ENCODE measurements at places on chromosomes 4 and X.
A peak's percentile ranks its signal among the peaks of the same experiment; 100 is the strongest.

- DNase-seq = no peak
These were observed 170.2 kb downstream of the CBR4 start for GRCh38 chr4:168839758-168840391.

DNA sequence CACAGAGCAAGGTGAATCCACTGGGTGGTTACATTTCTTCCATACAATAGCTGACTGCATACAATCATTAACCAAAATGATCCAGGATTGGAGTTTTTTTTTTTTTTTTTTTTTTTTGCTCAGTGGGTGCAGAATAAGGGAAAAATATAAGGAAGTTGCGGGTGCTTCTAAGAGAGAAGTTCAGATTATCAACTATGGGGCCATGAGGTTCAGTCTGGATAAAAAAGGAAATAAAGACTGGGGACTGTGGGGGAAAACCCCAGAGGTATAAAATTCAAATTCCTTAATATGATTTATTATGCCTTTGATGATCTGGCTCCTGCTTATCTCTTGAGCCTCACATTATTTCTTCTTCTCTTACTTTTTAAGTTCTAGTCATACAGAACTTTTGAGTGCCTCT lies 5.9 kb upstream of the EIF1AX start:
- no peak for DNase-seq

DNA sequence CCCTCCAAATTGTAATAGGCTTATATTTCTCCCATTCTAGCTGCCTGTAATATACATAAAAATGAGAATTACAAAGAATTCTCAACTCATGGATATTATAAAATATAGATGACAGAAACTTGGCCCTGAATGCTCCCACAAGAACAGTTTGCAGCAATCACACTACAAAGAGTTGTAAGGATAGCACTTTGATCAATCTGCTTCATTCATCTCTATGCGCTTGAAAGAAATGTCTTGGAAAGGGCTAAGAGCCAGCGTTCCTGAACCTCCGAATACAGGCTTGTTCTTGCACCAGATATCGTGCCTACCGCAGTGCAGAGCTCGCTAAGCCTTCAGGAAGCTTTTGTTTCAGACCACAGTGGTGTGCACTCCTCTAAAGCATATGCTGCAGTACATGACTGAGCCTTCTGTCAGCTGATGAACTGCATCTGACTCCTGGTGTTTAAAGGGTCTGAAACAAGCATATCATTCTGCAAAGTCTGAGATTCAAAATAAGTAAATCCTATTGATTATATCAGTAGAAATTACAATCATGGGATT lies 417.6 kb upstream of the ZFP42 start:
- no peak for DNase-seq

DNA sequence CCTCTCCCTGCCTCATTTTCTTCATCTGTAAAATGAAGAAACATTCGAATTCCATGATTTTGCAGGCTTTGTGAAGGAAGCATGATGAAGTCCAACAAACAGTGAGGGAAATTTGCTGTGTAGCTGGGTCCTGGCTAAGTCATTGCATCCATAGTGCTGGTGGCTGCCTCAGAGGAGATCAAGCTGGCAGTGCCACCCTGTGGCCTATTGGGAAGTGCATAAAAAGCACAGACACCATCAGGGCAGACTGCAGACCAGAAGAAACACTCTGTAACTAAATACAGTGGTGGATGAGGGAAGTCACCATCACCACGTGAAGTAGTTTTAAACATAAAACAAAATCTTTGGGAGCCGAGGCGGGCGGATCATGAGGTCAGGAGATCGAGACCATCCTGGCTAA lies 40.7 kb upstream of the DDX3X start:
- no peak for DNase-seq

DNA sequence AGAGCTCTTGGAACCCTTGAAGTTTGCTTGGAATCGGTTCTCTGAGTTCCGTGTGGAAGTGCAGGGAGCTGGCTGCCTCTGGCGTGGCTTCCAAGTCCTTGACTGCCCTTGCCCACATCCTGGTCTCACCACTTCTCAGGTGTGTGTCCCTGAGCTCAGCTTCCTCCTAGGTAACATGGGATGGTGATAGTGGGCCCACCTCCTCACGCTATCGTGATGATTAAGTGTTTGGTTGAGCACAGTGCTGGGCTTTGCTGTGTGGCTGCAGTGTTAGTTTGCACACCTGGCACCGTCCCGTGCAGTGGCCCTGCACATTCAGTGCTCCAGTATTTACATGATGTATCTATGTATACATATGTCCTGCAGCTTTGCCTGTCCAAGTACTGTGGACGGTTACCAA lies 81.5 kb downstream of the CLDN34 start:
- DNase-seq = no peak

GRCh38 chr4:95431678-95432077 lies 117.1 kb downstream of the UNC5C start:
- DNase-seq = no peak

GRCh38 chr4:78661921-78662521 lies 110.5 kb downstream of the ANXA3 start:
- DNase-seq = no peak

- no peak for DNase-seq
These were observed 29.2 kb downstream of the MSN start for GRCh38 chrX:65696613-65697012.

DNA sequence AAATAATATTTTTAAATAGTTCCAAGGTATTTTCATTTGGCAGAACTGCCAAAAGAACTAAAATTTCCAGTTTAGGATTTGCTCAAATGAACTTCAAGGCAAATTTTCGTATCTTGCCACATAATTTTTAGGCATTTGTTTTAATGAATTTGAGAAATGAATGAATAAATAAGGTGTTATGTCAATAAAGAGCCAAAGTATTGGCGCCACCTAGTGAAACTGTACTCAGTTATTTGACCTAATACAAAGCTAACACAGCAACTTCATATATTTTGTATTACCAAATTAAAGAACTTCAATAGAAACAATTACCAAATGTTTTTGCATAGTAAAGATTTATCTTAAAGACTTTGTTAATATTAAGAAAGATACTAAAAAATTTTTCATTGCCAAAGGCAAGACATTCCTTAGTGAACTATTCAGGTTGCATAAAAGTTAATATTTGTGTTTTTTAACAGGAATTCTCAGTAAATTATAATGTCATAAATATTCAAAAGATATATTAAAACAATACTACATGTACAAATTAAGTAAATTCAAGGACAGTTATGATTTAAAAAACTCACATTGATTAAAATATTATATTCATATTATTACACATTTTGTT lies 50.3 kb downstream of the STPG2 start:
- DNase-seq = no peak

DNA sequence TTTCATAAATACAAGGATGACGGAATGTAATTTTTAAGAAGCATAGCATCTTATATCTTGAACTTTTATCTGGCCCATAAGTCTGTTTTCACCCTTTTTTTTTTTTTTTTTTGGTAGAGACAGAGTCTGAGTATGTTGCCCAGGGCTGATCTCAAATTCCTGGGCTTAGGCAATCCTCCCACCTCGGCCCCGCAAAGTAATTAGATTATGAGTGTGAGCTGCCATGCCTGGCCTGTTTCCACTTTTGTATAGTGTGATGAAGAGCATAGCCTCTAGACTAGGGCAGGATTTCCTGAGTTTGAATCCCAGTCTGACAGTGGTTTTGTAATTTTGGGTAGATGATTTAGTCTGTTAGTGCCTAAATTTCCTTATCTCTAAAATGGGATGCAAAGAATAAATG lies 11.0 kb downstream of the STIM2 start:
- DNase-seq = peak; percentile 17

GRCh38 chr4:1899149-1900086 lies 28.2 kb downstream of the NSD2 start:
- DNase-seq = peak; percentile 49

- DNase-seq = peak; percentile 45
These were observed 11.1 kb upstream of the FAM3A start for GRCh38 chrX:154526901-154527675.

DNA sequence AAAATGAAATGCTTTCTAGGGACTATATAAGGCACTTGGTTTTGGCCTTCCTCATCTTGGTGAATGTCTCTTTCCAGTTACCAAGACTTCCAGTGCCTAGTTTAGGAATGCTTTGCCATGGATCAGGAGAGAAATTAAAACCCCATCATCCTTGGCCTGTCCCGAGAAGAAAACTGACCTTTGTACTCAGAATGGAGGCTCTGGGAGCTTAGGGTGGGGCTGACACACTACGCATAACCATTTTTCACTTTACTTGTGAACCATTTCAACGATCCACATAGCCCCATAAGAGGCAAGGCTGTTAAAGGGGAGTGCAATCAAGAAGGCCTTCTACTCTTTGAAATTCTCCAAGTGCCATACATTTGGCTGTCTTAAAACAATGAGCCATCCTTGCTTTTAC lies 26.7 kb upstream of the ZCCHC13 start:
- DNase-seq = no peak

DNA sequence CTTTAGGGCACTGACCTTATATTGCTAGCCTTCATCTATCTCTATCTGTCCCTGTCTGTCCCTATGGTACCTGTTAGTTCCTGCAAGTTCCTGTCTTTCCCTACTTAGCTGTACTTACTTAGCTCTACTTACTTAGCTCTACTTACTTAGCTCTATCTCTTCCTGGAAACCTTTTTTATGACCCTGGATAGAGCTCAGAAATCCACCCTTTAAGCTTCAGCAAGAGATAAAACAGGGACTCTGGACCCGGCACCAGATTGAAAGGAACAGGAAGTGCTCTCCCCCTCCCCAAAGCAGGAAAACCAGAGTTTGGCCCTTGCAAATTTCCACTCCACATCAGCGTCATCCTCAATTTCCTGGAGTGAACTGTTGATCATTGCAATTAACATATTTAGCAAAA lies 12.3 kb upstream of the IL9R start:
- no peak for DNase-seq

DNA sequence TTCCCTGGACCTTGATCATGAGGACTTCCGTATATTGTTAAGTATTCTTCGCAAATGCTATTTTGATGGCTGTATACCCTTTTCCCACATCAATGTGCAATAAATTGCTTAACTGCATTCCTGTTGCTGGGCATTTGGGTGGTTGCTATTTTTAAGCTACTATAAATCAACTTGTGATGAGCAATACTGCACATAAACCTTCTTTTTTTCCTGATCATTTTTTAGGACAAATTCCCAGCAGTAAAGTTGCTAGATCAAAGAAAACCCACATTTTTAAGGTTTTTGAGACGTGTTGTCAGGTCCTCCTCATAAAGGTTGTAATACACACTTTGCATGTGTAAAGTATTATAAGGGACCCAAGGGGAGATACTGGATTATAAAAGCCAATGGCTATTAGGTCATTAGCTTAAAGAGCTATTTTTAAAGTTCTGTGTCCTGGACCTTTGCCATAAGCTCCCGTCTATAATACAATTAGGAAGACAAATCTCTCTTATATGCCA lies 35.6 kb downstream of the LIMCH1 start:
- DNase-seq = no peak

DNA sequence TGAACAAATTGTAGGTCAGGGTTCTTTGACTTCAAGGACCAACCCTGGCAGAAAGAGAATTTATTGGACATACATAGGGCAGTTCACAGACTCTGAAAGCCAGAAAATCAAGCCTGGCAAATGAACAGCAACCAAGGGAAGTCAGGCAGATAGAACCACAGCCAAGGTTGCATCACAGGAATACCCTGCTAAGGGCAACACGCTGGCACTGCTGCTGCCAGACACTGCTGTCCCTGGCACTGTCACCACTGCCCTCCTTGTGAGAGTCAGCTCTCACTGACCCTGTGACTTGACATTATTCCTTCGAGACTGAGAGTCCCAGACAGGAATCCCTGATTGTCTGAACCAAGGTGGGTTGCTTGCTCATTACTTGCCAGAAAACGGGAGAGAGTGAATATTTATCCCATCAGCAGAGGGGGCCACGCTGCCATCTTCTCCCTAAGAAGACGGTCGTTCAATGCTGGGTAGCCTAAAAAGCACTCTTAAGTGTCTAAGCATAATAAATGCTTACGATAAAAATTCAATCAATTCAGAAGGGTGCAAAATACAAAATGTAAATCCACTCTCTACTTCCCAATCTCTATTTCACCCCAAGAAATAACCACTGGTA lies 23.2 kb upstream of the PTTG2 start:
- no peak for DNase-seq

DNA sequence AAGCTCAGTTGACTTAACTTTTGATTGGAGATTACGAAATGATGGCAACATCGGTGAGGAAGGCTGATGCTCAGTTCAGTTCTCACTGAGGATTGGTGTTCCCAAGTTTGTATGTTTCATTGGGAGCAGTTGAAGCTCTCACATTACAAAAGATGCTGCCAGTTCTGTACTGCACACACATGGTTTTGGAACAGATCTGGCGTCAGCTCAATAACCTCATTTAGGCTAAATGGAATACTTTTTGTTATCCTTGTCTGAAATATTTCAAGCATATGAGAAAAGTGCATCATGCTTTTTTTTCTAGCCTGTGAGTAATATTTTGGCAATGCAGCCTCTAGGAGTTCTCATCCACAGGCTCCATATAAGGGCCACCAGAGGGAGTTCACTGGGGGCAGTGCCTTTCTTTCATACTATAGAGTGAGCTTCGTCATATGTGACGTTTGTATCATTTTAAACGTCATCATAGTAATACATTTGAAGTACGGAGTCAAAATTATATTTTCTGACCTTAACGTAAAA lies 4.1 kb downstream of the ENPEP start:
- peak; percentile 100 for DNase-seq

DNA sequence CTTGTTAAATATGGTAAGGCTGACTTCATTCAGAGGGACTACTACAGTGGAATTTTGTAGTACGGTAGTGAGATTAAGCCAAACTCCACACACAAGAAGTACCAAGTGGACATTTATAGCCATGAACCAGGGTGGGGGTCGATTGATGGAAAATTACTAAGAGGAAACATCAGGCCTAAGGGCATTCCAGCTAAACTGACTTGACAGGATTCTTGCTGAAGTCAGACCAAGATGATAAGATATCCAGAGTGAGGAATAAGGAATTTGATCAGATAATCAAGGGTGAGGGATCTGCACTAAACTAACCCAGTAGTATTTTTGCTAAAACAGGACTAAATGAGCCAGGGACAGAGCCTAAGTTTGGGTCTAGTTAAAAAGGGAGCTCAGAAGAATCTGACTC lies 597.5 kb downstream of the RPA4 start:
- no peak for DNase-seq

- no peak for DNase-seq
These were observed 95.7 kb downstream of the NPNT start for GRCh38 chr4:105990933-105991332.

- no peak for DNase-seq
These were observed 94.4 kb downstream of the NLGN4X start for GRCh38 chrX:6134255-6134654.

DNA sequence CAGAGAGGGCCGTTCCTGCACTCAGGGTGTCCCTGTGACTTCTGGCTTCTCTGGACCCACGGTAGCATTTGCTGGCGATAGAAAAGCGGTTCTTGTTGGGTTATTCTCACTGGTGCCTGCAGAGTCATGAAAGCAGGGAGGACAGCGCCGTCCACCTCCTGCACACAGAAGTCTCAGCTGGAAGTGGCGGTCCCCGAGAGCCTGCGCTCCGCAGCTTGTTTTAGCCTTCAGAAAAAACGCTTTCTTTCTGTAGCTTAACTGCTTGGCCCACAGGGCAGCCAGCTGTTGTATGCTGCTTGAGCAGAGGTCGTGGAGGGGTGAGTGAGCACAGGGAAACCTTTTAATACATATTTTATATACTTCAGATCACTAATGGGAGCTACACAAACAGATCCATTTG lies 400.7 kb upstream of the FAT1 start:
- no peak for DNase-seq

- no peak for DNase-seq
These were observed 5.5 kb upstream of the UGT2B17 start for GRCh38 chr4:68581383-68582338.

- DNase-seq = peak; percentile 85
These were observed 59.1 kb downstream of the SCFD2 start for GRCh38 chr4:53306729-53307128.
